Right hindlimb (tissue), 1 donor: ENCODE measurements at places on chromosomes 5 and 9.

- DNase-seq, result peak; percentile 20
Measured at GRCh38 chr5:56565644-56566043, 249.7 kb upstream of the MAP3K1 start.

GRCh38 chr9:130933114-130934046, 5.7 kb downstream of the FIBCD1 start:
- no peak for DNase-seq

- no peak for DNase-seq
Measured at GRCh38 chr9:74861071-74861470, 26.6 kb downstream of the TRPM6 start.

GRCh38 chr5:157951673-157952373, 92.9 kb upstream of the CLINT1 start:
- no peak for DNase-seq

DNA sequence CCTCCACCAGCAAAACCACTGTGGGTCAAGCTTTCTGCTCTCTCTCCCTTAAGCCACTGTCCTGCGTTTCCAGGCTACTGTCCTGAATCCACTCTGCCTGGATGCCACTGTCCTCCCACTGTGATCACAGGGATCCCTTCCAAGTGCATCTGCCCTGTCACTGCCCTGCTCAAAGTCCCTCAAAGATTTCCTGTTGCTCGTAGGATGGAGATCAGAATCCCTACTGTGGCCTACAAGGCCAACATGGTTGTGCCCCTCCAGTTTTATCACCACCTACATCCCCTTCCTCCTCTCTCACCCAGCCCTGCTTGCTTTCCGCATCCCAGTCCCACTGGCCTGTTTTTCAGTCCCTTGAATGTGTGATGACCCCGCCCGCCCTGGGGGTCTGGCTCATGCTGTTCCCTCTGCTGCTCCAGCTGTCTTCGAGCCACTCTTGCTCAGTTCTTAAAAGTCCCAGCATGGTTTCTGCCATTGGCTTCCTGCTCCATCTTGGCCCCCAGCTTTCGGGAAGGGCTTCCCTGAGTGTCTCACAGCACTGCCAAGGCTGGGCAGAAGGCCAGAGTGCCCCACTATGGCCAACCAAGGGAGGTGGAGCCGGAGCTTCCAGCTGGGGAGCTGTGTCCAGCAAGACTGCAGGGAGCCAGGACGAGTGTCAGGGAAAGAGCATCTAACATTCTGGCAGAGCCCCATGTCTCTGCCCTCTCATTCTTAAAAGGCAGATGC, 12.9 kb upstream of the FRRS1L start:
- no peak for DNase-seq

- peak; percentile 22 for DNase-seq
Measured at GRCh38 chr5:42715785-42716184, 40.8 kb upstream of the CCDC152 start.

GRCh38 chr9:72271613-72272478, 93.2 kb downstream of the ZFAND5 start:
- peak; percentile 33 for DNase-seq

DNA sequence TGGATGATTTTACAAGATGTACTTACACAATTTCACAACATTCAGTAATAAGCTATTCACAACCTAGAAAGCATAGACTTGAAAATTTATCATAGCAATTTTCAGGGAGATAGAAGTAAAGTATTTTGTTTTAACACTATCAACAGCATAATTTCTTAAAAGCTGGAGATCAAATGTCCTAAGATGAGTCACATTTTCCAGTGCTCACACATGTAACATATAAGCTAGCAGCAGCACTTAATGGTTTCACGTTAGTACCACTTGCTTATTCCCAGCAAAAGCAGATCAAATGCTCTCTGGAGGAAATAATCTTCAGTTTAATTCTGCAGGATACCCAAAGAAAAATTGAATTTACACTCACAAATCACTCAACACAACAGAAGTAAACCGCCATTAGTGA, 6.5 kb downstream of the OR13C8 start:
- no peak for DNase-seq

DNA sequence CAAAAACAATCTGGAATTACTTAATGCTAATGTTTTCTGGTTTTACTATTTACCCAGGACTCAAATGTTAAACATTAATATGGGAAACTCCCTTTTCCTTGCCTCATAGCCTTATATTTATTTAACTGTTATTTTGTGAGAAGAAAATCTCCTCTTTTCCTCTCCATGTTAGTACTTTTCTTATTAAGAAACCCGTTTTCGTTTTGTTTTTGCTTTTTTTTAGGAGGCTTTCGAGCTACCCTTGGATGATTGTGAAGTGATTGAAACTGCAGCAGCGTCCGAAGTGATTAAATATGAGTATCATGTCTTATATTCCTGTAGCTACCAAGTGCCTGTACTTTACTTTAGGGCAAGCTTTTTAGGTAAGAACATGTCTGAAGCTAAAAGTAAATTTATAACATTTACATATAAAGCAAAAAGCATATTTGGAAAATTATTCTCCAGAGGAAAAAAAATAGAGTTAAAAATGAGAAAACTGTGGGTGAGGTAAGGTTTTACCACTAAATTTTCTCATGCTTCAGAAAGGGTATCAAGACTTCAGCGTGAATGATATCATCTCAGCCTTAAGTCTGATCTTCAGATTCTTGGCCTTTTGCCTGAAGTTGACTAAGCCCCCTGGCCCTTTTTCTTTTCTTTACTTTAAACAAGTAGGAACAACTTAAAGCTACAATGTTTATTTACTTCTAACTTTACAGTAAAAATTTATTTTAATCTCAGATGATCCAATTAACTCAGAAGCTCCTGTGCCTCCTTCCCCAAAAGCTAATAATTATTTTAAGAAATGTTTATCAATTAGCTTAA, 113.8 kb downstream of the RPS23 start:
- DNase-seq, result peak; percentile 28

GRCh38 chr9:23123048-23123632, 676.5 kb downstream of the DMRTA1 start:
- peak; percentile 41 for DNase-seq

GRCh38 chr5:86029308-86029707, 588.4 kb upstream of the COX7C start:
- DNase-seq, result no peak
